ENCODE measurements at places on chromosomes 16 and 17.
A peak's percentile ranks its signal among the peaks of the same experiment; 100 is the strongest.

- DNase-seq: peak; percentile 43
These were observed at the start of gene SNX20 for GRCh38 chr16:50681021-50681885. Gene SNX20 (minus strand): TSS chr16:50681312. CDS start chr16:50677526, 3,786 bp downstream.

- no peak for DNase-seq
These were observed 1144.4 kb upstream of the GOT2 start for GRCh38 chr16:59878479-59878878.

- DNase-seq: no peak
These were observed 8.0 kb downstream of the TEN1 start for GRCh38 chr17:75987041-75987440.

GRCh38 chr17:81494626-81495377 lies 17.8 kb downstream of the ACTG1 start:
- DNase-seq: no peak

- no peak for DNase-seq
These were observed 185.4 kb upstream of the RPL38 start for GRCh38 chr17:74018115-74018514.

DNA sequence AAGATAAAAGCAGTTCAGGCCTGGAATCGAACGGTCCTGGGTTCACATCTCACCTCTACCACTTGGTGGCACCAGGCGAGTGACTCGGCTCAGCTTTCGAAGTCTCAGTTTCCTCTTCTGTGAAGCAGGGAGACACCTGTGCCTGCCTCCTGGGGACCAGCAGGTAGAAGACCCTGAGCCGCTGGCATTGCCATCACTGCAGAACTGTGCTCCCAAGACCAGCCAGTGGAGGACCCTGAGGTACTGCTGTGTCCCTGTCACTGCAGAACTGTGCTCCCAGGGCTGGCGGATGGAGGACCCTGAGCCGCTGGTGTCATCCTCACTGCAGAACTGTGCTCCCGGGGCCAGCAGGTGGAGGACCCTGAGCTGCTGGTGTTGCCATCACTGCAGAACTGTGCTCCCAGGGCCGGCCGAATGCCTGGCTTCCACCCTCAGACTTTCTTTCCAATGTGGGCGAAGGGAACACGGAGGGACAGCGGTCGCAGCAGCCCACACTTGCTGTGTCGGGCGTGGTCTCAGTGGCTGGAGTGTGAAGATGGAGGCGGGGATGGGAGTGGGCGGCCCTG lies 8.7 kb upstream of the SLC7A5 start:
- no peak for DNase-seq

- DNase-seq: no peak
These were observed 369.2 kb downstream of the CDH13 start for GRCh38 chr16:82995924-82996441.

DNA sequence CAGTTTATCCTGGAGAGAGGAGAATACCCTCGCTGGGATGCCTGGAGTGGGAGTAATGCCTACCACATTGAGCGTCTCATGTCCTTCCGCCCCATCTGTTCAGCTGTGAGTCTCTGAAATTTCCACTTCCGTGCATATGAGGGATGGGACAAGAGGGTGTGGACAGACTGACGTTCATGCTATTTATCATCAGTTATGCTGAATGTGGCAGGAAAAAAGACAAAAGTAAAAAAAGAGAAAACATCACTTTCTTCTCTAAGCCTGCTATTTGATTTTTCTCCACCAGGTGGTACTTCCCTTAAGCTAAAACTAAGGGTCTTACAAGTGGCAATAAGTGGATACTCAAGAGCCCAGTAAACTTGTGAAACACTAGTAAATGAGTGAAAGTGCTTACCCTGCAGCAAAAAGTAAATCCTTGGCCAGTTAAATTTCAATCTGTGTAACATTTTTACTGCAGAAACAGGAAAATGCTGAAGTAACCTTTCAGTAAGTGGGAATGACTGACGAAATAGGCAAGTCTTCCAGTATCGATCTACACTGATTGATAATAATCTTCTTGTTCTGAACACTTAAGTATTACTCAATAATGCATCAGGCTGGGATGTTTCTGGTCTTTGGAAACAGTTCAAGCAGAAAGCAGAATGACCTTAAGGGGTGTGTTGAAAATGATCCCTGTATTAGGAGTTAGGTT lies 5.6 kb downstream of the CRYBA1 start:
- DNase-seq: no peak

GRCh38 chr17:76197911-76198310 lies 42.4 kb downstream of the RNF157 start:
- no peak for DNase-seq

DNA sequence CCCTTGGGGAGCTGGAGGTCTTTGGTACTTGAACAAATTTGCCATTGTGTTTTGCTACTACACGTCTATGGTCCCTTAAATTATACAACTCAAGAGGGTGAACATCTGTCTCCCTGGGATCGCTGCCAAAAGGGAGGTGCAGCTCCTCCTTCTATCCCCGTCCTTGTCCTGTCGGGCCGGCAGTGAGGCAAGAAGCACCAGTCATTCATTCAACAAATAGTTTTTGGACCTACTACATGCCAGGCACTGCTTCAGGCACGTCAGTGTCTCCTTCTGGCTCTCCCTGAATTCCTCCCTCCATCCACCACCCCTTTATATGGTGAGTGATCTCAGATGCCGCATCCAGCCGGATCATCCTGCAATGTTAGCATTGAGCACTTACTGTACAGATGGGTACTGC lies 2.2 kb upstream of the RPL38 start:
- no peak for DNase-seq

DNA sequence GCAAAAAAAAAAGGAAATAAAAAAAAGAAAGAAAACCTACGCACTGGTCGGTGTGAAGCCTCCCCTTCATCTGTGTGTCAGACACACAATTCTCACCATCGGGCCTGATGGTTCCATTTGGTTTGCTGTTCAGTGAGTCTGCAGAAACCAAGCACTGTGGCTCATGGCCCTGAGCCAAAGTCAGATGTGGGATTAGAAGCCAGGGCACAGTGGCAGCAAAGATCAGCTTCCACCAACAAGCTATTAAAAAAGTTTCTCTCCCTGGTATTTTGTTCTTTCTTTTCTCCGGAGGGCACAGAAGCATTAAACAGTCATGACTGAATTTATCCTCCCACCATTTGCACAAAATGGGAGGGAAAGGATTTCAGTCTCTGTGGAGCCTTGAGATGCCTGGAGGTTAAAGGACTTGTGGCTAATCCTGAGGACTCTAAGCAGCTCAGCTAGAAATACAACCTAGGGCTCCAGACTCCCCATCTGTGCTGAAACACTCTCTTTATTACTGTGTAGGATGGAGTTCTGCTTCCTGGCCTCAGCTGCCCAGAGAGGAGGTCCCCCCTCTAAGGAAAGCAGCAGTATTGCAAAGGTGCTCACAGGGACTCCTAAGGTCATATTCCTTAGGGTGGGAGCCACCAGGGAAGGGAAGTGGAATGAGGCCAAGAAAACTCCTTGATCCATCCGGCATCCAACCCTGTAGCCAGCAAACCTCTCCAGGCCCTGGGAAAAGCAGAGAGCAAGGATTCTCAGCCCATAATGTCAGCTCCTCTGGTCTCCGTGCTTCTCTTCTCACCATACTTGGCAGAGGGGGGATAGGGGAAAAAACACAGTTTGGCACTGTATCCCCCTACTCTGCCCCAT lies 28.2 kb downstream of the SLC39A11 start:
- no peak for DNase-seq

Data from stimulated activated CD8-positive, alpha-beta memory T cell treated with anti-CD3 and anti-CD28 coated beads, Interleukin-2, amount 100 ng/mL, for 48 hours (primary cell).